Non-pigmented ciliary epithelial cell (primary cell): ENCODE measurements at places on chromosomes 3 and 15.

GRCh38 chr15:76190751-76191538 lies 120.3 kb downstream of the ETFA start:
- DNase-seq: no peak

- peak; percentile 23 for DNase-seq
Observed at GRCh38 chr3:30112902-30113484, 493.4 kb upstream of the TGFBR2 start.

- peak; percentile 13 for DNase-seq
Observed at GRCh38 chr15:91790836-91791235, 62.7 kb upstream of the SLCO3A1 start.

DNA sequence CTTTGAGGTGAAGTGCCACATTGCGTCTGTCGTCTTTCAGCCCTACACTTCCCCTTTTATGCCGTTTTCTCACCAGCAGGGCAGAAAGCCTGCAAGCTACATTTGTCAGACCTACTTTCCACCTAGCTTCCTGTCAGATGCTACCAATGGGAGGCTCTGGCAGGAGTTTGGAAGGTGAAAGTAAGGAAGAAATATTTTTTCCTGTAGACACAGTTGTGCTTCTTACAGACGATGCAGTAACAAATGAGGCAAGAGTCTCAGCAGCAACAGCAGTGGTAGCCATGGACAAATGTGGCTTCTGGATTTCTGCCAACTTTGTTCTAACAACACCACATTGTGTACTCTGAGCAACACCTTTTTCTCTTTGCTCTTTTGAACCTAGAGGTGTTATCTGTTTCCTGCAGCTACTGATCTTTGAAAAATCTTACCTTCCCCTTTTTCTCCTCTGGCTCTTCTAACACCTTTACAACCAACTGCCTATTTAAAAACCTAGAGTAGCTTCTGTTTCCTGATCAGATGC lies 70.6 kb upstream of the STT3B start:
- DNase-seq: no peak

DNA sequence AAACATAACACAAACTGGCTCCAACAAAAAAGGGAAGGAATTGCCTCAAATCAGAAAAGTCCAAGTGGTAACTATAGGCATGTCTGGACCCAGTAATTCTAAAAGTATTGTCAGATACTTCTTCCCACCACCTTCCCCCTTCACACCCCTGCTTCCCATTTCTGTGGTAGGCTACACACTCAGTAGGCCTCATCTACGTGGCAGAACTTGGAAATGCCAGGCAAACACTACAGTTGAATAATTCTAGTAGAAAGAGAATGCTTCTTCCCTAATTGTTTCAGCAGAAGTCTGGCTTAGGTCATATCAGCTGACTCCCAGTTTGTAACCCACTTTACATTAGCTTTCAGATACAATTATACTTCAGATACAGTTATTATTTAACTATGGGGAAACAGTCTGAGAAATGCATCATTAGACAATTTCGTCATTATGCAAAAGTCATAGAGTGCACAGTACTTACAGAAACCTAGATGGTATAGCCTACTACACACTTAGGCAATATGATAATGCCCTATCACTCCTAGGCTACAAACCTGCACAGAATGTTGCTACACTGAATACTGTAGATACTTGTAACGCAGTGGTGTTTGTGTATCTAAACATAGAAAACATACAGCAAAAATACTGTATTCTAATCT lies 6.4 kb downstream of the SETMAR start:
- DNase-seq: no peak

GRCh38 chr3:119091936-119092677 lies 53.9 kb upstream of the TEX55 start:
- DNase-seq: no peak

DNA sequence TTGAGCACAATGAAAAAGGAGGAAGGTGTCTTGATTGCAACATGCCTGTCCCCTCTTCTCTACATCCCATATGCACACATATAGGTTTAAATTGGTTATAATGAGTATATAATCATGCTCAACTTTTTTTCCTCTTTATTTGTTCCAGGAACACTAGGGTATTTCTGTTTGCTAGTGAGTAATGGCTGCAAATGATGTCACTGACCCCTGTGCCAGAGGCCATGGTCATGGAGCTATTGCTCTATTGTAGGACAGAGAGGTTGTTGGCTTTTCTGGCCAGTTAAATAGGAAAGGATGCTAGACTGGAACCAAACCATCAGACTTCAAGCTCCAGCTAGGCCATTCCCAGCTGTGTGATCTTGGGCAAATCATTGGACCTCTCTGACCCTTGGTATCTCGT lies 9.6 kb downstream of the ARHGEF3 start:
- no peak for DNase-seq

DNA sequence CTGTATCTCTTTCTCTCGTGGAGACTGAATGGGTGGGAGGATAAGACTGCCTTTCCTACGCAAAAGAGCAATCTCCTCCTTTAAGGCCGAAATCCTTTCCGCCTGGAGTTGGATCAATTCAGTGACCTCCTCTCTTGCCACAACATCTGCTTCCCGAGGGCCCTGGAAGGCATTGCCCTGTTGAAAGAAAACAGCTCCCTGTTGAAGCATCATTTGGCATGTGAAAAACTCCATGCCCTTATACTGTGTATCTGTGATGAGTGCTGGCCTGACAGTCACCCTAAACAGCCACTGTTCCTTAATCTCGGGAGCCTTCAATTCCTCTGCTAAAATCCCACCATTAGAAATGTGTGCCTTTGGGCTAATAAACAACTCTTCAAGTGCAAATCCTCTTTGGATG lies 80.2 kb downstream of the BOC start:
- DNase-seq: no peak

GRCh38 chr15:41182266-41182665 lies 48.3 kb downstream of the EXD1 start:
- DNase-seq: no peak
